ENCODE measurements at places on chromosomes 12 and 14. TPM values are rescaled to one million over a fixed set of nuclear protein-coding genes. Genes with fewer than 3 reads are reported as not detected.

DNA sequence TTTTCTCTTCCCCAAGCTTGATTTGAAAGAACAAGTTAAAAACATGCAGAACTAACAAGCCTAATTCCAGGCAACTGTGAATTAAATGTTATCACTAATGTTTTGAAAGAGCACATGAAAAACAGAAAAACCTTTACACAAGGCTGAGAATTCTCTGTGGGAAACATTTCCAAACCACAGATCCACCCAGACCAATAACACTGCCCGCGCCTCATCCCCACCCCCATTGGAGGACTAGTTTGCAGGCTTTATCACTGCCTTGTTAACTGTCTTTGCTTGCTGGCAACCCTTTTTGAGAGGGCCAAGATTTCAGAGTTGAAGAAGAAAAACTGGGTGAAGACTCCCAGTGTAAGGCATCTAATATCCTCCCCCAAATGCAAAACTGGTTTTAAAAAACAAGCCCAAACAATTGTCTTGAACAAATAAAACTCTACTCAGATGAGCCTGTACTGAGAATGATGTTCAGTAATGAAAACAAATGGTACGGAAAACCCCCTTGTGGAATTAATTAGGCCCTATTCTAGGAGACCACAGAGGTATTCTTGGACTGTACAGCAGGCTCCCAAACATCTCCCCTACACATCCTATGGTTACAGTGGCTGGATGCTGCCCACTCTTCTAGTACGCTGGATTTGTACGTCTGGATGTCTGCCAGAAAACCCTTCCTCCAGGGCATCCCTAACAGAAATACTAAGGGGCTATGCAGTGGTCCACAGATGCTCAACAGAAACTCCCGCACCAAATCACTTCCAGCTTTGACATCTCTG lies 5.8 kb downstream of the MAX start:
- peak; percentile 27 for DNase-seq

DNA sequence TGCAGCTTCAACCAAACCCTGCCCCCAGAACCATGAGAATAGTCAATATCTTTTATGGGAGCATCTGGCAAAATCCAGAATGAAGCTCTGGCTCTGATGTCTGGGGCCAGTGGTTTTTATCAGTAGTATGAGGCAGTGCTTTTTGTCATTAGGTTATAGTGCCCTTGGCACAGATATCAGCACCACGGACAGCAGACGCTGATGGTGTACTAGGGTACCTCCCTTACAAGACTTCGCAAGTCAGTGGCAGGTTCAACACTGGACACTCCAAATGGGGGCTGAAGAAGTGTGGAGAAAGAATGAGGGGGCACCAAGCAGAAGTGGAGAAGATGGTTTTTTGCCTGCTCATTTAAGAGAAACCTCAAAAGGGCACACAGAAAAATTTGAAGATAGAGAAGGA lies 68.2 kb upstream of the E2F7 start:
- DNase-seq: no peak

DNA sequence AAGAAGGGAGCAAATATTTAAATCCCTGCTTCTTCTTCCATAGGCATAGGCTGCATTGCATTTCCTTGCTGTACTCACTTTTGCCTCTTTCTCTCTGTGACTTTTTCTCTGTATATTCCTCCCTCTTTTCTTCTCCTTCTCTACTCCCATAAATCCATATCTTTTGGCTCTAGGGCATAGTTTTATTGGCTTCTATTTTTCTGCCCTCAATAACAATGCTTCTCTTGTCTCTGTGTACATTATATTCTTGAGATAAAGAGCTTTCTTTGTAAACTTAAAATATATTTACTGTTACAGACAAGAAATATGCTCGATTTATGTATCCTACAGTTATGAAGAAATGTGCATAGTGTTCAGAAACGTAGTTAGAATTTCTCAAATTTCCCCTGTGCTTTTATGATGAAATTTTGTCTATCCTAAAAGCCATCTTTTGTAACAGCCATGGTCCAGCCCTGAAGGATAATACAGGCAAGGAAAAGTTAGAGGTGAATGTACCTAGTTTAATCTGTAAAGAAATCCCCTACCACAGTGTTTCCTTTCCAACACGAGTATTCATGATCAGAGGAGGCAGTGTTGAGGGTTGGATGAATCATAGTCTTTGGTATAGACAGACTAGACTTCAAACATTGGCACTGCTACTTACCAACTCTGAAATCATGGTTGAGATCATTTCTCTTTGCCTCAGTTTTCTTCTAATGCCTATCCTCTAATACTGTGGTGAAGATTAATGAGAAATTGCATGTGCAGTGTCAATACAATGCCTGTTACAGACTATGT lies 173.3 kb upstream of the FAR2 start:
- DNase-seq: no peak

Gene SPTB
- polyA plus RNA-seq: 17.1 TPM

- no peak for DNase-seq
These were observed 2.0 kb upstream of the SDS start for GRCh38 chr12:113405694-113406093.

GRCh38 chr14:52936437-52936836 lies 14.4 kb downstream of the FERMT2 start:
- no peak for DNase-seq

DNA sequence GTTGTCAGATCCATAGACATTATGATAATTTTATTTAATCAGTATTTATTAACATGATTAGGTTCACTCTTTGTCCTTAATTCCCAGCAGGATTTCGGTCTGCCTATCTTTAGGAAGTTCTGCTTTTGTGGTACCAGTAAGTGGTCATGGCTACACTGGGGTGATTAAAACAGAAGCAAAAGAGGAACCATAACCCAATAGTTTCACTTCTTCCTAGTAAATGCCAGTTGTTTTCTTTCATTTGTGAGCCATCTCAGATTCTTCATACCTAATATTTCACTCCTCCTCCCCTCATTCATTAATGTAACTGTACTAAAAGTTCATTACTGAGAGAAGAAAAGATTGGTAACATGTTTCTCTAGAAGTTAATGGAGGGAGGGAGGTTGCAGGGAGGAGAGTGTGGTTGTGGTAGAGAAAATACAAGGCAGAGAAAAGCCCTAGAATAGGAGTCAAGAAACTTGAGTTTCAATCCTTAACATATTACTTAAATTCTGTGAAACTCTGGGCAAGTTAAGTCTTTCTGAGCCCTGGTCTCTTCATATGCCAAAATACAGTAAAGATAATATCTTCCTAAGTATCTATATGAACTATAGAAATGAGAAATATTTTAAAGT lies 101.2 kb downstream of the PEBP1 start:
- no peak for DNase-seq
